CD4-positive, alpha-beta T cell treated with Interleukin-4 for 4 hours (primary cell): ENCODE measurements at places on chromosomes 6 and 20.
A peak's percentile ranks its signal among the peaks of the same experiment; 100 is the strongest.

DNA sequence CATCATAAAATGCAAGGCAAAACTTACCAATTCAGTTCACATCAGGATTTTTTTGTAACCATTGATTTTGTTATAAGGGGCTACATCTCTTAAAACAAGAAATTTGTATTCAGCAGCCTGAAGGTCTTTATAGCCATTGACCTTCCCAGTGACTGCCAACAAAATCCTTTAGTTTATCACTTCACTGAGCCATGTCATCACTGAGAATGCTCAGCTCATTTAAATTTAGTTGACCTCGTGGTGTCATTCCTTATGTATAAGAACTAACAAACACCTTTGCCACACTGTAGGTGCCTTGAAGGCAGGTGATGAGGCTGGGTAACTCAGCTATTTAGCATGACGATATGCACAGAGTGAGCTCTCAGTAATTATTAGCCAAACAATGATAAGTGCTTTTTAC, 77.7 kb downstream of the GRM1 start:
- DNase-seq = no peak

- DNase-seq = no peak
Observed at GRCh38 chr6:87968435-87969278, 79.0 kb upstream of the SPACA1 start.

- peak; percentile 52 for DNase-seq
Observed at GRCh38 chr6:156776470-156776839, 723 bp upstream of the ARID1B start.

GRCh38 chr6:121826156-121826810, 390.8 kb downstream of the GJA1 start:
- no peak for DNase-seq

DNA sequence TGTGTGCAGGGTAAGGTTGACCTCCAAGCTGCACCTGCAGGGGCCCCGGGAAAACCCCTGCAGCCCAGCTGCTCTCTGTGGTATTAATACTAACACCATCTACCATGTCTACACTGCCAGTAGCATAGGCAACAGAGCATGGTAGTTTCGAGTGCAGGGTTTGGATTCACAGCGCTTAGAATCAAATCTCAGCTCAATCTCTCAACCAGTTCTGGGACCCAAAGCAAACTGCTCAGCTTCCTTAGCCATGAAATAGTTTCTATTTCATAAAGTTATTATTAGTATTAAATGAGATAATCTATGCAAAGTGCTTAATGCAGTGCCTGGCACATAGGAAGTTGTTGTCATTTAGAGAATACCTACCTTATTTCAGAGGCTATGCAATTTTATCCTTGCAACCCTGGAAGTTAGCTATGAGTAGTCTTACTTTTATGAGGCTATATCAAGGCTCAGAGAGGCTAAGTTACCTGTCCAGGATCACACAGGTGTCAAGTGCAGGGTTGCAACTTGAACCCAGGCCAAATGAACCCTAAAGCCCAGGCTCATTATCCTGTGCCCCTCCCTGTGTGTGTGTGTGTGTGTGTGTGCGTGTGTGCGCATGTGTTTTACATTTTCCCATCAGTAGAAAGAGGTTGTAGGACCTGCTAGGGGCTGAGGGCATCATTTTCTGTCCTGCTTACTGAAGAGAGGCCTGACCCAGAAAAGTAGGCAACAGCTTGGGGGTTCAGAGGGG, 27.6 kb upstream of the MRPS18A start:
- no peak for DNase-seq

GRCh38 chr6:15171026-15171425, 74.8 kb upstream of the JARID2 start:
- DNase-seq = no peak

DNA sequence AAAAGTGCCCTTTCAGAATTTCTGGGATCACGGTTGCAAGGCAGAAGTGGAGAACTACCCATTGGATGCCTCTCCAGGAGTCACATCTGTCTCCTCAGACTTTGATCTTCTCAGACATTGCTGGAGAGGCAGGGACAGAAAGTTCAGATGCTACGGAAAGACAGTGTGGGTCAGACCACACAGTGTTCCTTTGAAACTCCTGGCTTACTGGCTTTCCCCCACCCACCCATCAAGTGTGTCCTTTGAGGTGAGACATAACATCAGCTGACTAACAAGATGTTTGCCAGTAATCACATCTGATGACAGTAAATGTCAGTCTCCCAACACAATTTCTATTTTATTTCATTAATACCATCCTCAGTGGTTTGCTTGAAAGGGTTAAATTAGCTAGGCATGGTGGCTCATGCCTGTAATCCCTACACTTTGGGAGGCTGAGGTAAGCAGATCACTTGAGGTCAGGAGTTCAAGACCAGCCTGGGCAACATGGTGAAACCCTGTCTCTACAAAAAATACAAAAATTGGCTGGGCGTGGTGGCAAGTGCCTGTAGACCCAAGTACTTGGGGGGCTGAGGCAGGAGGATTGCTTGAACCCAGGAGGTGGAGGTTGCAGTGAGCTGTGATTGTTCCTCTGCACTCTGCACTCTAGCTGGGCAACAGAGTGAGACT, 67.2 kb upstream of the SNX9 start:
- peak; percentile 65 for DNase-seq

GRCh38 chr6:124780623-124781022, 181.6 kb upstream of the RNF217 start:
- no peak for DNase-seq

GRCh38 chr6:13453771-13454251, 33.6 kb downstream of the GFOD1 start:
- peak; percentile 52 for DNase-seq

GRCh38 chr20:36274181-36274841, 31.8 kb upstream of the DLGAP4 start:
- no peak for DNase-seq

- no peak for DNase-seq
Observed at GRCh38 chr20:64201653-64202052, 37.4 kb downstream of the MYT1 start.

DNA sequence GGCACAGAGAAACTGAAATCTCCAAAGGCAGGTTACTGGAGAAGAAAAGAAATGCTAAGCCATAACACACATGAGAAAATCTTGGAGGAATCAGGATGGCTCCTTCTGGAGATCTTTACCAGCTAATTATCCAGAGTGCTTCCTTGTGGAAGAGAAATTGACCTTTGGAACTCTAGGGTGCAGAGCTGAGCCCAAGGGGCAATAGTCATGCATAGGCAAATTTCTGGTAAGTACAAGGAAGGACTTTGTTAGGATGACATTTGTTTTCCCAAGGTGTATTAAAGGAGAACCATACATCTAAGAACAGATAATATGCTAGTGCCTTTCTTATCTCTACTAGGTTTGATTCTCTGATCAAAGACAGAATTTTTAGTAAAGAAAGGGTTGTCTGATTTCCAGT, 670.6 kb downstream of the DHX35 start:
- DNase-seq = no peak

- no peak for DNase-seq
Observed at GRCh38 chr6:104505838-104506237, 353.9 kb downstream of the HACE1 start.

GRCh38 chr6:117932001-117932400, 24.9 kb downstream of the SLC35F1 start:
- no peak for DNase-seq

GRCh38 chr6:150314230-150315188, 54.3 kb upstream of the IYD start:
- no peak for DNase-seq

DNA sequence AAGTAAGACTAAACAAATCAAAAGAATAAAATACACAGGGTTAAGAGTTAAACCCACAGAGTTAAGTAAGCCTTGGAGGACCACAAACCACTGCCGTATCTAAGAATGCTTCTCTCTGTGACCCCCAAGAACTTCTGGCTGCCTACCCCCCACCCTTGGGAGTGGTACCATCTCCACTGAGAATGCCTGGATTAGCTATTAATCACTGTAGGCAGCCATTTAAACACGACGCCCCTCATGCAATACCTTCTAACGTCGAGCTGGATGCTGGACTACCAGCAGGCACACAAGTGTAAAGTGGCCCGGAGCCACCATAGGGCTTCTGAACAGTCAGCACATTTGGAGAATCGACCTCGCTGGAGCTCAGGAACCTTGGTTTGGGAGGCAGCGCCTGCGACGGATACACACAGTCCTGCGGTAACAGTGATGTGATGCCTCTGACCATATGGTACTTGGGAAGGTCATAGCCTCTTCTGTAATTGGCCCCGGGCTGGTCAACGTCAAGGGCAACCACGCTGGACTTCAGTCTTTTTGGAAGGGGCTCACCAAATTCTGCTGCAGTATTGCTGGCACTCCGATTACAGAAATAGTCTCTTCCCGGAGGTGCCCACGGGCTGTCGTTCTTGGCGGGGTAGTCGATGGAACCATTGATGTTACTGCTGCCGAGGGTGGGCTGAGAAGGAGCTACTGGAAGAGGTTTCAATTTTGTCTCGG, 18.0 kb downstream of the ZNF217 start:
- DNase-seq = no peak

DNA sequence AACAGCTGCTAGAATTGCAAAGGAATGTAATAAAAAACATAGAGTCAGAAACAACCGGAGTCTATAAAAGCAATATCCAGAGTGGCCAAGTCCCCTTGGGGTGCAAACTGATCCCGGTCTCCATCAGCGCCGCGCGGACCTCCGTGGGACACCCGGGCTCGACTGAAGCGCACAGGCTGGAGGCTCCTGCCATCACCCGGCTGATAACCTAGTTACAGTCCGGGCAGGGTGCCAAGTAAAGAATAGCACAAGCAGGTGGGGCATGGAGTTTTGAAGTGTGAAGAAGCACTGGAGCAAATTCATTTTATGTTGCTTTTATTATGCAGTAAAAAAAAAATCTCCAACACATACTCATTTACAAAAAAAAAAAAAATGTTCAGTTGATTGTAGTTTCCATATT, 205.1 kb upstream of the GMDS start:
- no peak for DNase-seq

- no peak for DNase-seq
Observed at GRCh38 chr6:135647521-135647920, 150.0 kb upstream of the AHI1 start.

- DNase-seq = no peak
Observed at GRCh38 chr6:25558155-25558817, 93.7 kb upstream of the SCGN start.

- DNase-seq = no peak
Observed at GRCh38 chr6:111724039-111724438, 118.4 kb upstream of the TRAF3IP2 start.

GRCh38 chr6:89475101-89475500, 42.1 kb downstream of the ANKRD6 start:
- no peak for DNase-seq

DNA sequence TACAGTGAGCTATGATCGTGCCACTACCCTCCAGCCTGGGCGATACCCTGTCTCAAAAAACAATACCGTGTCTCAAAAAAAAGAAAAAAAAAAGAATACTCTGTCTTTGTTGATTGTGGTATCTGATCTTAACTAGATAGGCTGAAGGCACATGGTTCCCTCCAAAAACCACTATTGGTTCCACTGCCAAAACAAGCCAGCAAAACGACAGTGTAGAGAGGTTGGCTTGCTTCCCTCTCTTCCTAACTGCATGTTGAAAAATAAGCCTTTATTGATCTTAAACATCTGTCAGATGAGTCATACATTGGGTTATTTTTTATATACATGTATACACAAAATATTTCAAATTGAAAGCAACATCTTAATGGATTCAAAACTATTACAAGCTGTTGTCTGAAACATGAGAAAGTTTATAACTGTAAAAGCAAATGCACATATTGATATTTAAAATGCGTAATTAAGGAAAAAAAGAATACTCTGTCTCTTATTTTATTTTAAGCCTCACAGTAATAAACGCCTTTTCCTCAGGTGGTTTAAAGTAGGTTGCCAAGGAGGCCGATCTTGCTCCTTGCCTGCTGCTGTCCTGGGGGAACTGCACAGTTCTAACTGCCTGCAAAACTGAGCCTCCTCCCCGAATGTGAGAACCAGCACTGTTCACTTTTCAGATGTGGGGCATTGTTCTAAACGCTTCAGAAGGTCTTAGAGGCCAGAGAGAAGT, 7.0 kb upstream of the NINL start:
- no peak for DNase-seq

- DNase-seq = peak; percentile 20
Observed at GRCh38 chr6:116102873-116103272, 2.2 kb downstream of the NT5DC1 start.

DNA sequence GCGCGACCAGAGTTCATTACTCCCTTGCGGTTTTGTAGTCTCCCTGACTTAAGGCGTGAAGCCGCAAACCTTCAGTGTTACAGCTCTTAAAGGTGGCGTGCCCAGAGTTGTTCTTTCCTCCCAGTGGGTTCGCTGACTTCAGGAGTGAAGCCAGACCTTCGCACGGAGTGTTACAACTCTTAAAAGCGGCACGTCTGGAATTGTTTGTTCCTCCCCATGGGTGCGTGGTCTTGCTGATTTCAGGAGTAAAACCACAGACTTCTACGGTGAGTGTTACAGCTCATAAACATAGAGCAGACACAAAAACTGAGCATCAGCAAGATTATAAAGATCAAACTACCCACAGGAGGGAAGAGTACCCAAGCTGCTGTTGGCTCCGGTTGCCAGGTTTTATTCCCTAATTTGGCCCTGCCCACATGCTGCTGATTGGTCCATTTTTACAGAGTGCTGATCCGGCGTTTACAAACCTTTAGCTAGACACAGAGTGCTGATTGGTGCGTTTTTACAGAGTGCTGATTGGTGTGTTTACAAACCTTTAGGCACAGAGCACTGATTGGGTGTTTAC, 10.4 kb downstream of the TMEM14C start:
- peak; percentile 51 for DNase-seq

- no peak for DNase-seq
Observed at GRCh38 chr6:31055441-31055840, 45.2 kb downstream of the MUC22 start.

GRCh38 chr20:58384821-58385220, 4.2 kb upstream of the VAPB start:
- no peak for DNase-seq

DNA sequence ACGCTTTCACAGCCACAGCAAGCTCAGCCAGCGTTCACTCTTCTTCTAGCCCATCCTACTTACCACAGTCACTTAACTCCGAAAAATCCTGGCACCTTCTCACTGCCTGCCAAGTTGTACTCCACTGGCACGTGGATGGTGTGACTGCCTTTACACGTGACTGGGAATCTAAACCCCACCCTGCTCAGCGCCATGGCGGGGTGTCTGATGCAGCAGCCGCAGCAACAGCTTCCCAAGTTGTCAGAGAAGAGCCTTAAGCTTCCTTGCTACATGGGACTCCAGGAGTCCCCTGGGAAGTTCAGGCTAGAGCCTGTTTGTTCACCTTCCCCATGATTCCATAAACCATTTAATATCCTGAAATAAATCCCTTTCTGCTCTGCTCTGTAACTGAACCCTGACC, 61.9 kb upstream of the FOXC1 start:
- DNase-seq = no peak

GRCh38 chr20:19288061-19288460, 75.6 kb downstream of the SLC24A3 start:
- no peak for DNase-seq

DNA sequence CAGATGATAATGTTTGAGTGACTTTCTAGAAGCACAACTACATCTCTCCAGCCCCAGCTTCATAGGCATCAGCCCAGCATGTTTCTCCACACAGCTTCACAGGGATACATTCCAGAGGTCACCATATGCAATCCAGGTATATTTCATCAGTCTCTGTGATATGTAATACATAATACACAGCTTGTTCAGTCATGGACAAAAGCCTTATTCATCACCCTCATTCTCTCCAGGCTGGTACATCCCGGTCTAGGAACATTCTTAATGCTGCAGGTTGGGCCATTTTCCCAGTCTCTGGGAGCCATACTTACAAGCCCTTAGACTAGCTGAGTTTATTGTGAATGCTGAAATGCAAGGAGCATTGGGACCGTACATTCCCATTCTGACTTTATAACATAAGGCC, 169.4 kb downstream of the TMEM200A start:
- no peak for DNase-seq
